Thymus (tissue), 14 donors: ENCODE measurements at places on chromosomes 5 and 9. TPM values are rescaled to one million over a fixed set of nuclear protein-coding genes. Genes with fewer than 3 reads are reported as not detected.

GRCh38 chr5:72537166-72537565, 30.0 kb upstream of the ZNF366 start:
- DNase-seq, result no peak

DNA sequence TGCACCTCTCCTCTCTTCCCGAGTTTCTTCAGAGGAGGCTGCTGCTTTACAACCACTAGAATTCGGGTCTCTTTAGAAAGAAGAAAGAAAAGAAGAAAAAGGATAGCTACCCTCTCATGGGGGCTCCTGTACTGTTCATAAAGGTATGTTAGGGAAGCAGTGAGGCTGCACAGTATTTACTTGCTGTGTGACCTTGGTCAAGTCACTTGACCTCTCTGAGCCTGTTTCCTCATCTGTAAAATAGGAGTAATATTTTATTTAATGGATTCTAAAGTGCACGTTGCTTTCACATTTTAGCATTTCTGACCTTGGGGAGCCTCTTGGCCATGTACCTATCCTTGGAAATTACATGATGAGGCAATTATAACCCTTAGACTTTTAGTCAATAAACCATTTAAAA, 88.8 kb downstream of the SETX start:
- DNase-seq, result no peak

DNA sequence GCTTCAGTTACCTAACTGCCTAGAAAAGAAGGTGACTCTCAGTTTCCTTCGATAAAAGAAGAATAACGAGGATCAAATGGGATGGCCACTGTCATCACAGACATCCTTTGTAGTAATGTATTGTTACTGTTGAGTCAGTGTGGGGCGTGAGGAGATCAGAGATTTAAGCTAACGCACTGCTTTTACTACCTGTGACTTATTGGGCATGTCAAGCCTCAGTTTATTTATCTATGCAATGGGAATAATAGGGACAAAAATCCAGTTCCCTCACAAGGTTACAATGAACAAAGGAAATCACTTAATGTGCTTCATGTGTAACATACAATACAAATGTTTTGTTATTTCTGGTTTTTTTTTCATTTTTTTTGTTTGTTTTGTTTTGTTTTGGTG, 255 bp upstream of the TRPM6 start:
- DNase-seq, result no peak

GRCh38 chr5:145189746-145190145, 645.4 kb downstream of the PRELID2 start:
- DNase-seq, result no peak

GRCh38 chr9:15180124-15180523, 126.9 kb downstream of the TTC39B start:
- DNase-seq, result no peak

DNA sequence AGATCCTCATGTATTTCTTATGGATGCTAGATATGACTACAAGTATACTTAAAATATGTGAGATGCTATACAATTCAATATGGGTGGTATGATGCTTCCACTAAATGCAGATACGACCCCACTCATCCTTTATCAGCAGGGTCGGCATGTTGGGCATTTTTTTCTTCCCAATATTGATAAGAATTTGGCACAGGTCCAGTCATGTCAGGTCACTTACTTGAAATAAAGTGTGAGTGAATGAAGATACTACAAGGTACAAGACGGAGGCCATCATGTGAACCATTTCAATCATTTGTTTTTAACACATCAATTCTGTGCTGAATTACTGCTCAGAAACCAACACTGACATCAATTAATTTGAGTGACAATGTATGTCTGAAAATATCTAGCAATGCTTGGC, 146.9 kb upstream of the GNA14 start:
- no peak for DNase-seq

DNA sequence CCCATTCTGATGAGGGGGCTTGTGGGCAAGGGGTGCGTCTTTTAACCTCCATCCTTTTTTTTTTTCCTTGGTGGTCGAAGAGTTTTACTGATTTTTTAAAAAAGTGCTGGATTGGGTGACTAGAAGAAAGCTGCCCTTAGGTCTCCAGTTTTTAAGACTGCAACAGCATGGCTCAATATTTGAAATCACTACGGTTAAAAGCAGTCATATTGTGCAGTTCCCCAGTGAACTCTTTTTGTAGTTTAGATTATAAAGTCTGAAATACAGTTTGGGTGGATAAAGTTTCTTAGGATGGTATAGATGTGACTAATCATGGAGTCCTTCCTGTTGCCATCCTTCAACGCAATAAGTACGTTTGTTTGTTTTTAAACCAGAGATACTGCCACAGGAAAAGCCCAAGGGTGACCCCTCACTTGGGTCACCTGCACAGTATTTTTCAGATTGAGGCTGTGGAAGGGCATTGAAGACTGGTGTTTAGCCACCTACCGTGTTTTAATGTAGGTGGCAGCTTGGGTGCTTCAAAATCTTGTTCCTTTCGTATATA, 520 bp upstream of the DHFR start:
- DNase-seq, result peak; percentile 8

- no peak for DNase-seq
Observed at GRCh38 chr9:112144807-112145206, 30.3 kb downstream of the SUSD1 start.

- DNase-seq, result no peak
Observed at GRCh38 chr5:177377851-177378776, 6.1 kb upstream of the SLC34A1 start.

DNA sequence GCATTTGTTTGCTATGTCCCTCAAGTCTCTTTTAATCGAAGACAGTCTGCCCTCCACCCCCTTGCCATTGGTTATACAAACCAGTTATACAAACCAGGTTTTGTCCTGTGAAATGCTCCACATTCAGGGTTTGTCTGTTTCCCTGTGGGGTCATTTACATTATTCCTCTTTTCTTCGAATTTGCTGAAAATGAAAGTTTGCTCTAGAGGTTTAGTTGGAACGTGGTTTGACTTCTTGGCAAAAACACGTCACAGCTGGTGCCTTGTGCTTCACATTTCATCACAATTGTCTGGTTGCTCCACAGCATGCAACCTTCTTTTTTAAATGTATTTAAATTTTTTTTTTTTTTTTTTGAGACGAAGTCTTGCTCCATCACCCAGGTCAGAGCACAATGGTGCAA, 4.2 kb upstream of the HAVCR2 start:
- no peak for DNase-seq

- no peak for DNase-seq
Observed at GRCh38 chr5:166245556-166245955, 2045.9 kb upstream of the WWC1 start.

- no peak for DNase-seq
Observed at GRCh38 chr5:150117945-150118560, 31.7 kb upstream of the CSF1R start.

GRCh38 chr5:132621699-132622098, 36.3 kb upstream of the IL13 start:
- no peak for DNase-seq

- no peak for DNase-seq
Observed at GRCh38 chr9:76988941-76989340, 30.5 kb upstream of the FOXB2 start.

GRCh38 chr9:76591256-76591950, 132.4 kb downstream of the GCNT1 start:
- no peak for DNase-seq

DNA sequence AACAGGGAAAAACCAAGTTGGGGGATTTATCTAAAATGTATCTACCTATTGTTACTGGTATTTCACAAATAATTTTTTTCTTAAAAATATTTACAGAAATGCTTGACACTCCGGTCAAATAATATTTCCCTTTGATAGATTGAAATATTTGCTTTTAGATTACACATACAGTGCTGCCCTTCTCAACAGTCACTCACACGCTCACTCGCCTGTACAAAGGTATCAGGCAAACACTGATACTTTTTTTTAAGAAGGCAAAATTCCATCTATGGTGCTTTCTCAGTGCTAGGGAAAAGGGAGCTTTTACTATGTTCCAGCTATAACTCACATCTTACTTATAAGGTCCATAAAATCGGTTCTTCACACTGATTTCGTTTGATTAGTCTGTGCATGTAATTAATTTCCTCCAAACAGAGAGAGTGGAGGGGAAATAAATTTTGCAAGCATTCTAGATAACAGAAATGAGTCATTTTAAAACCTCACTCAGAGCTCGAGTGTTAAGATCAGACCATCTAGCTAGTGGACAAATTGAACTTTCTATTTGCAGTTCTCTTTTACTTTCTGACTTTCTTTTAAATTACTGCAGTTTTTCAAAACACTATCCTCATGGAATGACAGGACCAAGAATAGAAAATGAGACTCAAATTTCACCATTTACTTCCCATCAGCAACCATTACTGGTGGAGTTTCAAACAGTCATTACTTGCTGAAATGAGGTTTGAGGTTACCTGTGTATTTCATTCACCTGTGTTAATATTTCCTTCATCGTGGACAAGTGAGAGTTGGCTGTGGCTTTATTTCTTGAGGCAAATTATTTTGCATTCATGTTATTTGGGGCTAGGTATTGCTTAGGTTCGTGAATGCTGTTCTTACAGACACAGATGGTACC, 273.2 kb downstream of the RAB3C start:
- DNase-seq, result no peak

DNA sequence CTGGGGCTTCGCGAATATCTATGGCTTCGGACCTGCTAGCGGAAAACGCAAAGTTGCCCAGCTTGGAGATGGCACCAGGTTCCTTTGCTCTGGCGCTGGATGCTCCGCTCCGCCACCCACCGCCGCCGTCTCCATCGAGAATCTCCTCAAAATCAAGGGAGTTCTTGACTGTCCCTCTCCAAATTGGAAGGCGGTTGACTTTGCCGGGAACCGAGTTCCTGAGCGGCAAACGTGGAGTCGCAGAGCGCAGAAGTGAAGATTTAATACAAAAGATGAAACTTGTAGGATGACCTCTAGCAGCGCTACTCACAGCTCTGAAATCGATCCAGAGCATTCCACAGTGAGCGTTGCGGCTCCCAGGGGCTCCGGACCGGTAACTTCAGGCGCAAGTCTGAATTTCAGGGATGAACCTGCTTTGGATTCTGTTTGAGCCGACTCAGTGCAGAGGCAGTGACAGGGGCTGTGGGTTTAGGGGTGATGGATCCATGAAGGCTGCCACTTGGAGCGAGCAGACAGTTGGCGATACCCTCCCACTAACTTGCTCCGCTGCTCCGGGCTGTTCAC, 1641.5 kb upstream of the C9orf72 start:
- no peak for DNase-seq

- no peak for DNase-seq
Observed at GRCh38 chr5:14063691-14064090, 79.5 kb upstream of the TRIO start.

DNA sequence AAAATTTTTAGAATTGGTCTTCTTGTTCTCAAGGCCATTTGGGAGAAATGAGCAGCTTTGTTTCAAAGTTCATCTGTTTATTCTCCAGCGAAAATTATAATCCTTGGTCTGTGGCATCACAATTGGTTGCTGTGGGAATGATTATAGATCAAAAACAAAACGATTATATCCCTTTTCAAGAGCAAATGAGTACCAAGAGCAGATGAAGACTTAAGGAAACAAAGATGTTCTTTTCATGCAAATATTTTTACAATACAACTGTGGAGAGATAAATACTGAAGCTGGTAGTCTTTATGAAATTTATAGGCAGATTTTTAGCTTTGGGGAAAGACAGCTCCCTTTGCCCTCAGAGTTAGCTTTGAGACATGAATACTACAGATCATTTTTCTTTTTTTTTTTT, 620.8 kb upstream of the DMAC1 start:
- DNase-seq, result no peak

DNA sequence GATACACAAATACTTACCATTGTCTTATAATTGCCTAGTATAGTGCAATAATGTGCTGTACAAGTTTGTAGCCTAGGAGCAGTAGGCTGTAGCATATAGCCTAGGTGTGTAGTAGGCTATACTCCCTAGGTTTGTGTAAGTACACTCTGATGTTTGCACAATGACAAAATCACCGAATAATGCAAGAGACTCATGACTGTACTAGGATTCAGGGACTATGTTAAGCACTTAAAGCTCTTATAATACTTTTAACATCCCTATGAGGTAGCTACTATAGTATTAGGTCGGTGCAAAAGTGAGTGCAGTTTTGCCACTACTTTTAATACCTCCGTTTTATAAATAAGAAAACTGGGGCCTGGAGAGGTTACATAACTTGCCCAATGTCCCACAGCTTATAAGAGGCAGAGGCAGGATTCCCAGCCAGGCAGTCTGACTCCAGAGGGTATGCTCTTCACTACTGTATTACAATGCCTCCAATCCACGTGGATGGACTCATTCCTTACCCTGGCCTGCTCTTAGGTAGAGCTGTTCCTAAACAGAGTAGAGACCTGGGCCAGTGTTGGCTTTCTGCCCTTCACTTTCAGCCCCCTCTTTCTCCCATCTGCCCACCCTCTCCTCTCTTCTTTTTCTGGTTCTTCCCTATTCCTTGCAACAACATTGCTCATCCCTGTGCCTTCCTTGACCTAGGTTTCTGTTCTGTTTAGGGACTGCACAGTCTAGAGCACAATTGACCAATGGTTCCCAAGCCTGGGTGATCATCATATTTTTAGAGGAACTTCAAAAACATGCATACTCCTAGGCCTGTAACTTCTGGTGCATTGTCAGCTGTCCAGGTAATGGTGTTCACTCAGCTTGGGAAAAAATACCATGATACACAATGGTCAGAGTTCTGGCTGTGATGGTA, 114.0 kb downstream of the CARTPT start:
- no peak for DNase-seq

GRCh38 chr5:107675201-107675600, 4.5 kb upstream of the EFNA5 start:
- DNase-seq, result no peak

GRCh38 chr5:143155455-143155854, 248.0 kb downstream of the NR3C1 start:
- no peak for DNase-seq

GRCh38 chr9:7456377-7456776, 343.2 kb downstream of the DMAC1 start:
- no peak for DNase-seq

GRCh38 chr5:72160329-72160728, 53.1 kb downstream of the MAP1B start:
- DNase-seq, result no peak

- no peak for DNase-seq
Observed at GRCh38 chr5:180810959-180811622, 8.5 kb upstream of the MGAT1 start.

- no peak for DNase-seq
Observed at GRCh38 chr5:176869501-176870109, 29.5 kb downstream of the HK3 start.

The PCDHGB4 gene
- total RNA-seq, result 1.0 TPM

The IER5L gene
- 4.2 TPM for total RNA-seq

The UGT3A1 gene
- total RNA-seq, result 0.09 TPM

The CDHR2 gene
- total RNA-seq, result 0.33 TPM

The ENHO gene
- total RNA-seq, result 0.47 TPM

The ADRB2 gene
- 2.2 TPM for total RNA-seq

The TAF1L gene
- not detected for total RNA-seq

The MVB12B gene
- 4.4 TPM for total RNA-seq

The GRIN1 gene
- 0.19 TPM for total RNA-seq

The HNRNPK gene
- 585 TPM for total RNA-seq

The IDNK gene
- 19.2 TPM for total RNA-seq

The ECSCR gene
- 8.7 TPM for total RNA-seq

The SOX30 gene
- total RNA-seq, result 0.24 TPM

The HRCT1 gene
- total RNA-seq, result 0.14 TPM

The TLX3 gene
- not detected for total RNA-seq

The FOXD4L4 gene
- total RNA-seq, result 0.09 TPM
